ENCODE measurements at places on chromosomes 11 and 22.

DNA sequence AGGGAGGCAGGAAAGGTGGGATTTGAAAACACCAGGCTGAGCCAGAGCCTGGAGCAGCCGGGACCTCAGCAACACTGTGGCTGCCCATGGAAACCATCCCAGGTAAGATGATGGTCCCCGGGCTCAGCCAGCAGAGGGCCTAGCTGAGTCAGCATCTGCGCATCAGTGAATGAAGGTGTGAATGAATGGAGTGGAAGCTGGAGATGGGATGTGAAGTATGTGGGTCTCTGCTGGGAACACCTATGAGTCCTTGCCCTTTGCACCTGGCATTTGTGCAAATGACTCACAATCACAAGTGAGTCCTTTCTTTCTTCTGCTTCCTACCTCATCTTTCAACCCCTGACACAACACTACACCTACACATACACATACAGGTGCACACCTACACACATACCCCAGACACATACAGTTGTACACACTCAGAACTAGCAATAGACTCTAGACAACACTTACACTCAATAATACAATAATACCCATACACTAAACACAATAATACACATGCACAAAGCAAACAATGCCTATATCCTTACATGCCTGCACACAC, 62.8 kb upstream of the PRDM11 start:
- DNase-seq = no peak

GRCh38 chr11:112156956-112157766, 6.7 kb downstream of the IL18 start:
- no peak for DNase-seq

DNA sequence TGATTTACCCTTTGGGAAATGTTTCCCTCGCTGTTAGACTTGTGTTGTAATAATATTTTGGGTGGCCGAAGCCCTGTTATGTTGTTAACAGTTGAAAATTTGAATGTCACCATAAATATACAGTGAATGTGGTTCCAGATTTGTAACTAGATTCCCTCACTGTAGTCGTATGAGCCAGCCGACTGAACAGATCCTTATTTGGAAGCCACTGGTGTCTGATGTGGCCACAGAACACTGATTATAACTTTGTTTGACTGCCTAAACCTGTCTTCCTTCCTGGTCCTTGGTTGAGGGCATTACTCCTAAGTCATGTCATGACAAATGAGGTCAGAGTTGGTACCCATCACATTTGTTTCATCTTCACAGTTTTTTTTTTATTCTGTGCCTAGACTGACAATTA, 45.4 kb downstream of the YAP1 start:
- DNase-seq = no peak

- no peak for DNase-seq
Observed at GRCh38 chr11:91998481-91998880, 226.1 kb upstream of the FAT3 start.

DNA sequence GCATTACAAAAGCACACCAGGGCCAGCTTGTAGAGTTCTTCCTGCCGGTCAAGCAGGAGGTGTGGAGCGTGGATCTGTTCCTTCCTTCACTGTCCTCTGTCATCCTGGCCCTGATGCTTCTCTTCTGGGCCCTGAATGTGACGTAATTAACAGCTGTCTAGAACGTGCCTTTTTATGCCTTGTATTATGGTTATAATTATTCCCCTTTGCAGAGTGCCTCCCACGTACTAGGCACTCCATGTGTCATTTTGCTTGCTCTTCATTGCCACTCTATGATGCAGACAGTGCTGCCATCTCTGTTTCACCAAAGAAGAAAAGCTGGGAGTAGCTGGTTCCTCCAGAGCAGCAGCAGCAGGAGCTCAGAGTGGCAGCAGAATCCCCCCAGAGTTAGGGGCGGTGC, 132.1 kb upstream of the TTC12 start:
- DNase-seq = no peak

GRCh38 chr11:35288817-35289541, 130.4 kb downstream of the SLC1A2 start:
- DNase-seq = no peak

GRCh38 chr11:111879637-111879960, 258 bp downstream of the CFAP68 start:
- no peak for DNase-seq

Data from stimulated activated CD4-positive, alpha-beta T cell treated with anti-CD3 and anti-CD28 coated beads, Interleukin-2, amount 100 ng/mL, for 4 hours (primary cell).